Cortex of kidney (tissue), 1 donor: ENCODE measurements at places on chromosomes 7 and 10.

GRCh38 chr10:131490991-131491594, 179.6 kb upstream of the TCERG1L start:
- DNase-seq = no peak

DNA sequence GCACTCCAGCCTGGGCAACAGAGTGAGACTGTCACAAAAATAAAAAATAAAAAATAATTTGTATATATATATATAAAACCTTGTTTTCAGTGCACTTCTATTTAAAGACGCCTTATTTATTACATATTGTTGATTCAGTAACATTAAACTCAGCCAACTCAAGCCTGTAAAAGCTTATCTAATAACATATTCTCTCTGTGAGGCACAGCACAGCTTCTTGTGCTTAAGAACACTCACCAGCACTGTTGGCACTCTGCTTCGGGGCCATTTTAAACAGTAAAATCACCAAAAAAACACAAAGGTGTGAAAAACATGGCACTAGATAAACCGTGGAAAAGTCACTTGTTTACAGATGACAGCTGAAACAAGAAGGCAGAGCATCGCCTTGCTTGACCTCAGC, 89.0 kb upstream of the C10orf90 start:
- DNase-seq = no peak

DNA sequence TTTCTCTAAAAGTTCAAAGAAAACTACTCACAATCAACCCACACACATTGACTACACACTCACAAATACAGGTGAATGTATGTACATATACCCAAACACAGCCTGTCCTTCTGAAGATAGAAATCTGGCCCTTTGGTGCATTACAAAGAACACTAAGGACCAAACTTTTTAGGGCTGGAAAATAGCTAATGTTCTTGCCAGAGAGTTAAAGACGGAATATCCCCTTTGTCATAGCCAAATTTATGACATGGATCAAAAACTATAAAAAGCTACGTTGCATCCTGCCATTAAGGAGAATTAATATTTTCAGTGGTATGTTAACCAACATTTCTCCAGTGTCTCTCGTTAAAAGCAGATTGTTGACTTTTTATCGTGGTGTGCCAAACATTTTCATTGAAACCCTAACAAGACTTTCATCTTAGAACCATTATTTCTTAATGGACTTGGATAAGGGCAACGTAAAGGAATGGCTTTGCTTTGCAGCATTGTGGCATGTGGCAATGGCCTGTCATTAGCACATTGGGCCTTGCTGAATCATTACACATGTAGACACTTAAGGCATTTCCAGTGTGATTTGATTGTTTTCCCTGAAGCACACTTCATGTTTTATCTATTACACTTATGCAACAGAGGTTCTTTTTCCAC, 150.9 kb upstream of the MEOX2 start:
- no peak for DNase-seq

GRCh38 chr10:79106256-79107050, 37.7 kb downstream of the ZMIZ1 start:
- DNase-seq = no peak

DNA sequence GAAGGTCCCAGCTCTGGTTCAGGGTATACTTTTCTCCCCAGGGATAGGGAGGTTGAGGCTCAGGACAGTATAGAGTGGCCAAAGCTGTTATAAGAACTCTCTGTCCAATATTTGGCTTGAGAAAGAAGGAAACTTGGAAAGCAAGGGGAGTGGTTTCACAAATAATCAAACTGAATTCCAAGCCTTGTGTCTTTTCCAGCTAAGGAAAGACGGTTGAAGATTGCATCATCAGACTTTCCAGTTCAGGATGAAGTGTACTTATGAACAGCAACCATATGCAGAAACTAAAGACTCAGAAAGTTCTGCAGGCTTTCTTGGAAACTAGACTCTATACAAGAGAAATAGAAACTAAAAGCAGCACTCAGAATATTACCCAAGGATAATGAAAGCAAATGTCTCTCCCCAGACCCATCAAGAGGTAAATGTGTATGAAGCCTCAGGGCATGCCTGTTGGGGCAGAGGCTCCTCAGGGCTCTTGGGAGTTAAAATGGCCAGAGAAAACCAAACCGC, 46.4 kb downstream of the RAMP3 start:
- DNase-seq = no peak

GRCh38 chr10:127392351-127393235, 156.5 kb upstream of the NPS start:
- no peak for DNase-seq

- no peak for DNase-seq
Observed at GRCh38 chr10:22308390-22308789, 7.8 kb upstream of the COMMD3 start.

DNA sequence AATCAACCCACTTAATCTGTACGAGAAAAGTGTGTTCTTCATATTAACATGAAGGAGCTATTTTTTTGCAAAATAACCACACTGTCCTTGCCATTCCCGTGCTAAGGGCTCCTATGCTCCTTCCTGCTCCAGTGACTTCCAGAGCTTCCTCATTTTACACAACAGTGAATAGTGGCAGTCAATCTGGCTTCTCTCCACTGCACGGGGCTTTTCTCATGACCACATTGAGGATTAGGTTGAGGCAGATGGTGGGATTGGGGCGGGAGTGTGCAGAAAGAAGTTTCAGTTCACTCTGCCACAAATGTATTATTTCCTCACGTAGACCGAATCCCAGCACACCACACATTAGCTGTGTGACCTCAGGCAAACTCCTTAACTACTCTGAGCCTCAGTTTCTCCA, 235.1 kb downstream of the ARHGAP12 start:
- no peak for DNase-seq

- DNase-seq = no peak
Observed at GRCh38 chr10:86367152-86367951, 757 bp upstream of the GRID1 start.

GRCh38 chr10:69321039-69321715, 42.9 kb downstream of the HK1 start:
- no peak for DNase-seq

- DNase-seq = no peak
Observed at GRCh38 chr10:80553436-80553835, 15.7 kb downstream of the SH2D4B start.

DNA sequence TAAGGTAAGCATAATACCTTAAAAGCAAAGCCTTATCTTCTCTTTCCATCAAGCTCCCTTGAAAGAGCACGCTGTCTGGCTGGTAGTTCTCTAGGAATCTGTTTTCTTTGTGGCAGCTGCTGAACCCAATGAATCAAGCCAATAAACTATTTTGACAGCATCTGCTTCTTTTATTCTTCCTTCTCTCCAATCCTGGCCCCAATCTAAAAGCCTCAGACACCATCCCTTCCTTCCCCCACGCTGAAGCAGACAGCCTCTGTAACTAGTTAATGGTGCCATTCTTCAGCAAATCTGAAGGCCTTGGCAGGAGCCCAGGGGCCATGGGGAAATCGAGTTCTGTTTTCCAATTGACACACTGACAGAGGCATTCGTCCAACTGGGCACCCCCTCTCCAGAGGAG, 186.6 kb upstream of the LYZL1 start:
- no peak for DNase-seq

- no peak for DNase-seq
Observed at GRCh38 chr10:100182281-100182680, 3.5 kb downstream of the ERLIN1 start.

DNA sequence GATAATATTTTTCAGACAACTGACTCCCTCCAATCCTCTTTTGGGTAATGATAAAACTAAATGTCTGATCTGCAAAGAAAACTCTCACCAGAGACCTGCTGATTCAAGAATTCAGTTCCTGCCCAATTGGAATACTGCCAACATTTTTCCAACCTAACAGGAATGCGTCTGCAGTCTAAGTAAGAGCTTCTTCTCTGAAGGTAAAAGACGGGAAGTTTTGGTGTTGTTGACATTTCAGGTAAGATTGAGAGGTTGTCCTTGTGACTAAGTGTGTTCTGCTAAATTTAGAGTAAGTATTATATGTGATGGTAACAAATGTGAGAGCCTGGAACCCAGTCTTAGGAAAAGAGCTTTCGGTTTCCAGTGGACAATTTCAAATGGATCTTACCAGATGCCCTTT, 17.6 kb downstream of the IFIT5 start:
- DNase-seq = no peak

DNA sequence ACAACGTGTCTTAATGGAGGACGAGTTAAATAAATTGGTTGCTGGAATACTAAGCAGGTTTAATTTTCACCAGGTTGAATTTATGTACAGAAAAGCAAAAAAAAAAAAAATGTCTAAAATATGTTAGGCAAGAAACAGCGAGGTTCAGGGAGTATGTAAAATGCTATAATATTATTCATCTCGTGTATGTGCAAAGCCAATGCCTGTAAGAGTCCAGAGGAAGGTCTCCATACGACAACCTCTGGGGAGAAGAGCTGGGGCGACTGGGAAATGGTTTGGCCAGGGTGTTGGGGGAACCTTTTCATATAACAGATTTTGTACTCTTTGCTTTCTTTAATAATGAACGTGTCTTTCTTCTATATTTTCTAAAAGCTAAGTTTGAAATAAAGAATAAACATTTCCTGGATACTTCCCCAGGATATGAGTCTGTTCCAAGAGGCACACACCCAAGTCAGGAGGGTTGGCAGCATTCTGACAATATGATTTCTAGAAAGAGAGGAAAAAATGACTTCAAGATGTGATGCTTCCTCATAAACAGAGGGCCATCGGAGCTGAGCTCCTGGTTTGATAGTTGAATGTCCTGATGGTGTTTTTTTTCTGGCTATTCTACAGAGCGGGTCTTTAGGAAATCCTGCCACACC, 208.6 kb upstream of the MGMT start:
- no peak for DNase-seq

DNA sequence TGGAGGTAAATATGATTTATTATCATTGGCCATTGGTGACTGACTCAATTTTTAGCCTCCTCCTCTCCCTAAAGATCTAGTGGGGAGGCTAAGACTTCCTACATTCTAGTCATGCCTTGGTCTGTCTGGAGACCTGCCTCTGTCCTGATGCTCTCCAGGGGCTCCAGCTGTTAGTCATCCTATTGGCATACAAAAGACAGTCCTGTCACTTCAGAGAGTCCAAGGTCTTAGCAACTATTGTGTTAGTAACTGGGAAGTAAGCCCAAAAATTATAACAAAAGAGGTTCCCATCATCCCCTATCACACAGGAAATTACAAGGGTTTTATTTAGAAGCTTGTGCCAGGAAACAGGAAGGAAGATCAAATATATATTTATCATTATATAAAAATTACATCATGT, 400.6 kb upstream of the VSTM2A start:
- no peak for DNase-seq
